Stimulated activated CD8-positive, alpha-beta memory T cell treated with anti-CD3 and anti-CD28 coated beads, Interleukin-2, amount 100 ng/mL, for 1 hour (primary cell): ENCODE measurements at places on chromosomes 6 and 20.

DNA sequence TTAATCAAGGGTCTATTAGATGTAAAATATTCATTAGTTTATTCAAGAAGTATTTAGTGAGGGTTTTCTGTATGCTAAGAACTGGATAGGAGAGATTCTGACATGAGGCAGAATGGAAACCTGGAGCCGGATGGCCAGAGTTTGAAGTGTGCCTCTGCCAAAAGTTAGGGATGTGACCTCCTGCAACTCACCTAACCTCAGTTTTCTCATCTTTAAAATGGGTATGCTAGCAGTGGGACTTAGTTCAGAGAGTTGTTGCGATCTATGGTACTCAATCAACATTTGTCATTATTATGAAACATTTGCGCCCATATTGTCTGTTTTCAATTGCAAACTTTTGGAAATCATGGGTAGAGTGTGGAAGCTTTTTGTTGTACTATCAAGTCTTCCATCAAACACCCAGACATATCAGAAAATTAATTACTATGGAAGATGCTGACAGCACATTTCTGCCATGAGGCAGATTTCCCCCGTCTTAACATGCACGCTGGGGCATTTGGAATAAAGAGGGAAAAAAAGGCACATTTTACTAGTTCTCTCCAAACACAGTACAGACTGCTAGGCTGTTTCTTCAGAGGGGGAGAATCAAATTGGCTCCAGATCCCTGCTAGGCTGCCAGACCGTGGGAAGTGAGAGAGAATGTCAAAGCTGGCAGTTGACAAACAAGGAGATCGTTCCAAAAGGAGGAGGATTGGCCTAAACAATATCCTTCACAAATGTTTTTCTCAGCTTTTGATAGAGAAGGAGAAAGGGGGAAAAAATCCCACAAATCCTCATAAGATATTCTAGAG, 205.3 kb upstream of the TSHZ2 start:
- DNase-seq = no peak

DNA sequence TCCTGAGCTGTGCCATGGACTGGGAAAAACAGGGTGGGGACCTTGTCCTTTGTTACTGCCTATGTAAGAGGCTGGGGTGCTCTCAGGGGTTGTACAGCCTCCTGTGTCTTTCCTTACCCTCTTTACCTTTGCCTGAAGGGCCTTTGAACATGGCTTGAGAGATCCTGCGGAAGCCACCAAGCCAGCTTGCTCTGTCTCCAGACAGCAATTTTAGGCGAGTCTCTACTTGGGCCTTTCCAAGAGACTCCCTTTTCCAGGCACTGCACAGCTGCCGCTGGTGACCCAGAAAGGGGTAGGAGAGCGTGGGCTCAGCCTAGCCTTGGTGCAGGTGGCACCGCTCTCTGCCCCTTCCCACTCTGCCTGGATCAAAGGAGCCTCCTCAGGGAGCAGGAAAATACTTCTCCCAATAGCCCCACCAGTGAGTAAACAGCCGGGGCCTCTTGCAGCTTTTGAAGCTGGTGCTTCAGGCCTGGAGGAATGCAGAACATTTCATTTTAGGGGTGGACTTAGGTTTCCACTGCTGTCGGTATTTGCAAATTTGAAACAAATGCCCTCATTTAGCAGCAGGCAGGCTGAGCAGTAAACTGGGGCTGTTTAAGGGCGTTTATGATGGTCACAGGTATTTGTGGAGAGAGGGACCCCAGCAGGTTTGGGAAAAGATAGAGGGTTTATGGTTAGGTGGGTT, 13.9 kb downstream of the PTK7 start:
- no peak for DNase-seq

- DNase-seq = no peak
Measured at GRCh38 chr6:139602577-139602976, 228.1 kb upstream of the CITED2 start.

- DNase-seq = no peak
Measured at GRCh38 chr6:139290787-139291311, 949 bp downstream of the TXLNB start.

GRCh38 chr6:150056156-150056555, 12.8 kb downstream of the ULBP3 start:
- no peak for DNase-seq

DNA sequence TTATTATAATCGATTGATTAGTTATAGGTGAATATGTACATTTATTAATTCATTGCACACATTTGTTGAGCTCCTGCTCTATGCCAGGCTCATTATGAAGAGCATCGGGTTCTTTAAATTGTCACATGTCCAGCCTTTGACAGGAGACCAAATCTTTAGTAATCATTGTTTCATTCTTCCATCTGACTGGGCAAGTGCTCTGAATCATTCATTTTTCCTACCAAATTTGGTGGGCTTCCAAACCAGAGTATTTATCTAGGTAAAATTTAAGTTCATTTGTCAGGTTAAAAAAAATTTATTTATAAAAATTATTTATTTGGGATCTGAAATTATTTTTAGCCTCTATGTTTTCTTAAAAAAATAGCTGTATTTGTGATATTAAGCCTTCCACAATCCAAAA, 404.9 kb upstream of the MMS22L start:
- DNase-seq = no peak

DNA sequence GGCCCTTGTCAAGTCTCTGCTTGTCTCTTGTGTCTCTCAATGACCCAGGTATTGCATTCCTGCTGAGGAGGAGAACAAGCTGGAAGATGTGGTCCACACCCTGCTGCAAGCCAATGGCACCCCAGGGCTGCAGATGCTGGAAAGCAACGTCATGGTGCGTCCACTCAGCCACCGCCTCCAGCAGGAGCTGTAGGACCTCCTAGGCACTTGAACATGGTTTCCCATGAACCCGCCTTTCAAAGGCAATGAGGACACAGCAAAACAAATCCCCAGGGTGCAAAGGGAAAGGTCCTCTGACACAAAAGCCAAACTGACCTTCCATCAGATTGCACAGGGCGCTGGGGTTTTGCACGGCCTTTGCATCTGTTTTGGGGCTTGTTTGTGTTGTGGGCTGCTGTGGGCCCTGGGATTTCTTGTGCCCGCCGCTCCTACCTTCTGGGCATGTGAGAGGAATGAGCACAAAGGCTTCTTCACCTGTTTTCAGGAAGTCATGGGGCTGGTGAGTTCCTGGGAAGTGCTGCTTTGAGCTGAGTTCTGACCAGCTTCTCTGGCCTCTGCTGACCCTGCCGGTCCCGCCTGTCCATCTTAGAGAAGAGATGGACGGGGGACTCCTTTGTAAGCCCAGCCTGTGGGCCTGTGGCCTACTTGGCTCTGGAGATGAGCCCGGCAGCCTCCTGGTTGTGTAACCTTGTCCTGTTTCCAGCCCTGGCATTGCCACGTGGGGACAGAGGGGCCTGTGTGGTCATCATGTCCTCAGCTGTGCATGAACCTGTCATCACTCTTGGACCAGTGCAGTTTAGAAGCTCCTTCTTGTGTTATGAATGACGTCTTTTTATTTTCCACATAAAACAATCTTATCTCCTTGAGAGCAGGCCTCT, 151.3 kb downstream of the DTNBP1 start:
- DNase-seq = no peak

DNA sequence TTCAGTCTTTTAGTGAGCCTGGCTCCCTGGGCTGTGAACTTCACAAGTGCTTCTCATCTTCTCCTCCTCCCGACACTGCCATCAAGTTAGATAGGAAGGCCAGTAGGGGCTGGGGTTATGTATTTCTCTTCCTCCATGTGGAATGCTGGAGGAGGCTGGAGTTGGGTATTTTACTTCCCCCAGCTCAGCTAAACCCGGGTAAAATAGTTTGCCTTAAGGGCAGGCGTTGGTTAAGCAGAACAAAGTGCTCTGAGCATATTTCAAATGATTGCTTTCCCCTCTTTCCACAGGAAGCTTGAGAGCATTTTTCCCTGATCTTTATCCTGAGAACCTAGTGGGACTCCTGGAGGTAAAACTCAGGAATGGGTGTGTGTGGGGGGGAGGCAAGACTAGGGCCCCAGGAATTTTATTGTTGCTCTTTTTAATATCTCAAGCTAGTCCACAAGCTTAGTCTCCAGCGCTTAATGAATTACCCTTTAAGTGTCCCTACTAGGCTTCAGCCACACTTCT, 16.9 kb upstream of the SUPT3H start:
- DNase-seq = no peak

- DNase-seq = no peak
Measured at GRCh38 chr20:49323622-49324238, 45.9 kb upstream of the ZNFX1 start.

DNA sequence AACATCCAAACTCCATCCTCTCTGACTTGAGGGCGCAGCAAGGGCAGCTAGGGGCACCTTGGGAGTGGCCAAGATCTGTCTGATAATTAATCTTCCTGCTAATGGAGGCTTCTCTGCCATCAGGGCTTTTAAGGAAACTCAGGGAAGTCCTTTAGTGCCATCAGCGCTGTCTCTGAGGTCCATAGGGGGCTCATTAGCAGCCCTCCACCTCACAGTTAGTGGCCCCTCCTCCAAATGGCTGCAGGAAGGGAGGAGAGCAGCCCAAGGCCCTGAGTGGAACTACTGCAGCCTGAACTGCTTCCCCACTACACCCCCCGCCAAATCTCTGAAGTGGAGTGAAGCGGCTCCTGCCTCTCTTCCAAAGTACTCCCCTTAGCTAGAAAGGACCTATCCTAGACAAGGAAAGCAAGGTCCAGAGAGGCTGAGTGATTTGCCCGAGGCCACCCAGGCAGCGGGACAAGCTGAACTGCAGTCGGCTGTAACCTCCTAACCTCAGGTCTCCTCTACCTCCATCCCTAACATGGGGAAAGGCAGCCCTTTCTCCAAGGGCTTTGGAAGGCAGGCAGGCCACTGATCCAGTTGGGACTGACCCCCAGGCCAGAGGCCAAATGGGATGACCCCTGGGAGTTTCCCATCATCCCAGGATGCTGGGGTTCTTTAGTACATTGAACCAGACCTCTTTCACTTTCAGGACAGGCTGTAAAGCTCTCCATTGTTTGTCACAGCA, 39.5 kb upstream of the ZFAND3 start:
- DNase-seq = no peak

DNA sequence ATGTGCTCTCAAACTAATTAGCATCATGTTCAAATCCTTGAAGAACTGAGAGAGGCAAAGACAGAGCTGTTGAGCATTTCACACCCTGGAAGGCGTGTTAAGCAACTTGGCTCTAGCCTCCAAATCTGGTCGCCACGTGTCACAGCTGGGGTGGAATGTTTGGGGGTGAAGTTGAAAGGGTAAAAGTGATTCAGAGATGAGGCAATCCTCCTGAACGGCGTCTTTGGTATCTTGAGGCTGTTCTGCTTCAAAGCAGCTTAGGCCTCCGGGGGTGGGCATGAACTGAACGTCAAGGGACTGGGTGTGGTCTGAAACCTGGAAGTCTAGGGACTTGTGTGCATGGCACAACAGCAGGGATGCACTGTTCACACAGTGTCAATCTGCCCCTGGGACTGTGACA, 62.3 kb downstream of the TRAM2 start:
- DNase-seq = no peak

DNA sequence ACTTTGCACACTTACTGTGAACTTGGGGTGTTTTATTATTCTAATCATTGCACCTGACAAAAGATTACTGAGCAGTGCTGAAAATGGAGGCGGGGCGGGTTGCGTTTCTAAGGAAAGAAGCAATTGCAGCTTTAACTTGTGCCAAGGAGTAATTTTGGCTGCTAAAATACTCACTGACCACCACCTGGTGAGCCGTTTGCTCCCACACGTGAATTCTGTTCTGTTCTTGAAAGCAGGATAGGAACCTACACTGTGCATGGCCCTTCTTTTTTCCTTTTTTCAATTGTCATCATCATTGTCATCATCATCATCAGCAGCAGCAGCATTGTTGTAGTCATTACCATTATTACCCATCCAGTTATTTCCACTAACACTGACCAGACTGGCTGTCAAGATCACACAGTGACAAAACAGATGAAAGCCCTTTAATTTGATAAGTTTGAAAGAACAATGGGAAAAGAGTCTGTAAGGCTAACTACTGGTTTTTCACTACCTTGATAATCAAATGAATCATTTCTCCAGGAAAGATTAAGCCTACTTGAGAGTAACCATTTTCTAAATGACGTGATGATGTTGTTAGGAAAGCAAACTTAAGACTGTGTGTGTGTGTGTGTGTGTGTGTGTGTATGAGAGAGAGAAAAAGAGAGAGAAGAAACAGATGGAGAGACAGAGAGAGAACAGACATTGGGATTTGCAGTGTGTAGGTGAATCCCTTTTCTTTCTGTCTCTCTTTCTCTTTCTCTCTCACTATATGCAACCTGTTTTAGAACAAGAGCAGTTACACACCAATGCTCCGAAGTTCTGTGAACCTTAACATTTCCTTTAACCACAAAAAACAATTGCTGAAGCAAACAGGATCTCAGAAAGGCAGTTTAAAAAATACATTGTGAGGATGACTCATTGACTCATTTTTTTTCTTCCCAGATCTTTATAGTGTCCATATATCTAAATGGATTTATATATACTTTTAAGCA, 3.8 kb downstream of the RIPOR2 start:
- no peak for DNase-seq

- DNase-seq = no peak
Measured at GRCh38 chr20:9912858-9913434, 74.1 kb upstream of the PAK5 start.

DNA sequence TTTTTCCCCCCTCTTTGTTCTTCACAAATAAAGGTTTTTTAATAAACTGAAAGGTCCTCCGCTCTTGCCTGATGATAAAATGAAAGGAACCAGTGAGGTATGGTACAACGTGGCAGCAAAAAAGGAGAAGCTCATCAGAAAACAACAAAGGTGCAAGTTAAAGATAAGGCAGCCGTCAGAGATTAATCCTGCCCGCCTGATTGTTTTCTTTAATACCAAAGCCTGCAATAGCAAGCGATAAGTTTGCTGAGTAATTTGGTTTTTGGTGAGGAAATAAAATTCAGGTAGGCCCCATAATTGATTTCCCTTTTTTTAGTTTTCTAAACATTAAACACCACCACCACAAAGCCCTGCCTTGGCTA, 177.9 kb downstream of the MBOAT1 start:
- DNase-seq = no peak

DNA sequence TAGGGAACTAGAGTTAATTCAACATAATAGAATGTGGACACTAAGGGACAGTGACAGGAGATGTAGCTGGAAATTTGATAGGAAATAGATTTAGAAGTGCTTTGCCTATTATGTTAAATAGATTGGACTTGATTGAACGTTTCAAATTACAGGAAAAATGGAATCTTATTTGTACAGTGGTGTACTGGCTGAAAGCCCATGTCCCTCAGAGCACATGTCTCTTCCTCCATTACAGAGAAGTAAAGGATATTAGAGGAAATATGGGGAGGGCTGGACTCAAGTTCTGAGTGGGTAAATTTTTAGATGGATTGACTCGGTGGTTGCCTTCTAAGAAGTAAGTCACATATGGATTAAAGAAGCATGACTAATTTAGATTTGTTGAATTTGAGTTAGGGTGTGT, 11.4 kb downstream of the PKIB start:
- DNase-seq = no peak

DNA sequence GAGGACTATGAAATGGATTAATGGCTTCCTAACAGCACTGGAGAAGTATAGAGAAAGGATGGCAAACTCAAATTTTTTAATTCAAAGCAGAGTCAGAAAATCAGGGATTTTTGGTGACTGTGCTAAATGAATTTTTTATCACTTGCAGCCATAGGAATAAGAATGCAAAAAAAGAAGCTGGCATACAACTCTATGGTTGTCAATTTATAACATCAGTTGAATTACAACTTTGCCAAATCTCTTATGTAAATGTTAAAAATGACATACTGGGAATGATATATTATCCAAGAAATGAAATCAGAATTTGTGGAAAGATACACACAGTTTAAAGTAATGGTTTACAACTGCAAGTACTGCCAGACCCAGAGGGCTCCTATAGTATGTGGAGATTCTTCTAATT, 106.5 kb downstream of the HTR1B start:
- DNase-seq = no peak

GRCh38 chr6:150256618-150257272, 112.1 kb upstream of the IYD start:
- DNase-seq = no peak

- DNase-seq = no peak
Measured at GRCh38 chr6:90397047-90397446, 100.4 kb upstream of the BACH2 start.
